ENCODE measurements at places on chromosomes 7 and 10.

DNA sequence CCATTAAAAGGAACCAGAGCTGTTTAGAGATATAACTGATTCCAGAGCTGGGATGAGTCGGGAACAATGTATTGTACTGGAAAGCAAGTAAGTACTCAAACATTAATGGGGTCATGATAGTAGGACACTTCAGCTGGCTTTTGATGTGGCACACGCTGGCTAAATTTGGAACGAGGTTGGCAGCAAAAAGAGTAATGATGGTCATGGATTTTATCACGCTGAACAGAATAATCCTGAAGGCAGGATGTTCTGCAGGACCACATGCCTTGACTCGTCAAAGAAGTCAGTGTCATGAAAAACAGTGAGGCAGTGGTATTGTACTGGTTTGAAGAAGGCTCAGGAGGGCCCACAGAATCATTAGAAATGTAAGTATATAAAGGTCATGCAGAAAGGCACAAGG, 220.3 kb downstream of the SNX13 start:
- DNase-seq = no peak

GRCh38 chr7:28891192-28891875, 66.8 kb downstream of the TRIL start:
- DNase-seq = no peak

- no peak for DNase-seq
Observed at GRCh38 chr10:10235003-10235402, 782.7 kb upstream of the CELF2 start.

DNA sequence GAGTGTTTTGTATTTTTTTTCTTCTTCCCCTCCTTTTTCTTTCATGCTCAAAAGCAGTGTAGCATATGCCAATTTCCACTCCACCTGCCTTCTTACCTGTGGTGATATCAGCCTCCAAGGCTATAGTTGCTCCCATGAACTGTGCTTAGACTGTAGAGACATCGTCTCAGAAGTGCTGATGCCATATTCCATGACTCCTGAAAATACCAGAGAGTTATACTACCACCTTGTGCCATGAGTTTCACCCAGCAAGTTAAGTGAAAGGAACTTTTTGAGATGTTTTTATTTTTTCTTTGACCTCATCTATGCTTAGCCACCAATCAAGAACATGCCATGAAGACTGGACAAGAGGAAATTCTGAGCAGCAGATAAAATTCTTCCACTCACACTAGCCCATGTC, 142.8 kb upstream of the SEMA3E start:
- DNase-seq = no peak

GRCh38 chr10:89683883-89684282, 17.5 kb upstream of the KIF20B start:
- DNase-seq = no peak

DNA sequence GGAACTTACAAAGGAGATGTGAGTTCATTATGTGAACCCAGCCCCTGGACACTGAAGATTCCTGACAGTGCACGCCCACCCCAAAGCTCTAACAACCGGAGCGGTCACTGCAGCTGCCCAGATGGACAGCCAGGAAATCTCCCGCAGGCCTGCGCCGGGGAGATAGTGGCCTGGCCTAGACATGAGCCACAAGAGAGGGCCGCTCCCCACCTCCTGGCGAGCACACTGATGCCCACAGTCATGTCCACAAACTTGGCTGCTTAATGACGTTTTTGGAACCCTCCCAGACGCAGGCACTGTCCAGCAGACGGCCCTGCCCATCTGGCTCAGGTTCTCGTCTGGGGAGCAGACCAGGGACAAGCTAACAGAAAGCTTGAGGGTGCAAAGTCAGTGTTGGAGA, 34.2 kb downstream of the TCERG1L start:
- no peak for DNase-seq

DNA sequence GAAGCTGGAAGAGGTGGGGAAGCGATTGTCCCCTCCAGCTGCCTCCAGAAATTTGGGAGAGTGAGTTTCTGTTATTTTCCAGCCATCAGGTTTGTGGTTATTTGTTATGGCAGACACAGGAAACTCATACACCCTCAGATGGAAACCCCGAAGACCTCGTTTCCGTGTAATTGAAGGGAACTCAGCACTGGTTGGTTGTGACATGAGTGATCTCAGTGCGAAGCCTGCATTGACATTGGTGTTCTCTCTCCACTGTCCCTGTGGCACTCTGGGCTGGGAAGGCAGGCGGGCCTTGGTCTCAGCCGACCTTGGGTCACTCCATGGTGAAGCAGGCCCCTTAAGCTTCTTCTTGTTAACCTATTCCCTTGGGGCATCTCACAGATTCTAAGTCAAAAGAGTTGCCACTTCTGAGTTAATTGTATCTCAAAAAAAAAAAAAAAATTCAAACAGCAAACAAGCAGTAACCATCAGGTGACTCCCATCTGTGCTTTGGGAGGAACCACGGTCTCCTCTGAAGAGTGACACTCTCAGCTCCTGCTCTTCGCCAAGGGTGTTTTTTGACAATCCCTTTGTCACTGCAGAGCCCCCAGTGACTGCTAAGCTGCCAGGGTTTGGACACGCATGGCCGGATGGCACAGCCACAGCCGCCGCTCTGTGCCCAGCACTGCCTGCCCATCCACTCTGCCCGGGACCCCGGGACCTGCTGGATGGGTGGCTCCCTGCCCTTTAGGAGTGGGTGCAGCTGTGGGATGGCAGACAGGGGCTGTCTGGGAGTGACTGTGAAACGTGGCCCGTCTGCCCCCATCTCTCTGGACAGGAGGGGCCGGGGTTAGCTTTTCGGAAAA, 233.6 kb downstream of the PRPF18 start:
- DNase-seq = no peak

GRCh38 chr10:108894402-108895301, 1028.7 kb downstream of the XPNPEP1 start:
- DNase-seq = no peak

GRCh38 chr7:31805209-31805818, 118.3 kb downstream of the PPP1R17 start:
- no peak for DNase-seq

- no peak for DNase-seq
Observed at GRCh38 chr10:98391578-98391991, 23.4 kb downstream of the PYROXD2 start.

DNA sequence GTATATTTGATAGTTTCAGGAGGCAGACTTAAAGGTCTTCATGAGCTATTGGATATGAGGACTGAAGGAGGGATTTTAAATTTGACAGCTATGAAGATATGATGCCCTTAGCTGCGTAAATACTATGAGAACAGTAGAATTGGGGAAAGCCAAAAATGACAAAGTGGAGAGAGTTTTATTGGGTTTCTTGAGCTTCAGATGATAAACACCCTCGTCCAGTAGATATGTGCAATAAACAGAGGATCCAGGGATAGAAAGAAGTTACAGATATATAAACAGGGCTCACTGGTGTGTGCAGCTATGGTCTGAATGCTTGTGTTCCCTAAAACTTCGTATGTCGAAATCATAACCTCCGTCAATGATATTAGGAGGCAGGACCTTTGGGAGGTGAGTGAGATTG, 131.3 kb downstream of the INHBA start:
- no peak for DNase-seq

All from CD4-positive, alpha-beta T cell treated with Interleukin-4 for 1 hour (primary cell).